ENCODE measurements at places on chromosomes 7 and 10.
A peak's percentile ranks its signal among the peaks of the same experiment; 100 is the strongest.

DNA sequence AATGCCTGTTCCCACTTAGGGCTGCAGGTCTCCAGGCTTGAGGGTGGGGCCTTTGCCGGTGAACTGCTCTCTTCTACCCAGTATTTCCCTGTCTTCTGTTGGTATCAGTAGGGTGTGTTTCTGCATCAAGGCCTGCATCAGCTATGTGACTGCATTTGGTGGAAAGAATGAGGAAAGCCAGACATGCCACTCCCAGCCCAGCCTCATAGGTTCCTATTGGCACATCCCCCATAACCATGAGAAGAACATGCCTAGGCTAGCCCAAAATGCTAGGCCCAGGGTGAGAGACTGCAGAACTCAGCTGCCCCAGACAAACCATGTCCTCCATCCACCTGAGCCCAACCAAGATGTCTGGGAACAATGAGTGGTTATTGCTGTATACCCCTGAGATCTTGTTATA, 380.3 kb upstream of the ADARB2 start:
- DNase-seq: no peak

- DNase-seq: no peak
Measured at GRCh38 chr10:3740157-3740871, 44.7 kb downstream of the KLF6 start.

DNA sequence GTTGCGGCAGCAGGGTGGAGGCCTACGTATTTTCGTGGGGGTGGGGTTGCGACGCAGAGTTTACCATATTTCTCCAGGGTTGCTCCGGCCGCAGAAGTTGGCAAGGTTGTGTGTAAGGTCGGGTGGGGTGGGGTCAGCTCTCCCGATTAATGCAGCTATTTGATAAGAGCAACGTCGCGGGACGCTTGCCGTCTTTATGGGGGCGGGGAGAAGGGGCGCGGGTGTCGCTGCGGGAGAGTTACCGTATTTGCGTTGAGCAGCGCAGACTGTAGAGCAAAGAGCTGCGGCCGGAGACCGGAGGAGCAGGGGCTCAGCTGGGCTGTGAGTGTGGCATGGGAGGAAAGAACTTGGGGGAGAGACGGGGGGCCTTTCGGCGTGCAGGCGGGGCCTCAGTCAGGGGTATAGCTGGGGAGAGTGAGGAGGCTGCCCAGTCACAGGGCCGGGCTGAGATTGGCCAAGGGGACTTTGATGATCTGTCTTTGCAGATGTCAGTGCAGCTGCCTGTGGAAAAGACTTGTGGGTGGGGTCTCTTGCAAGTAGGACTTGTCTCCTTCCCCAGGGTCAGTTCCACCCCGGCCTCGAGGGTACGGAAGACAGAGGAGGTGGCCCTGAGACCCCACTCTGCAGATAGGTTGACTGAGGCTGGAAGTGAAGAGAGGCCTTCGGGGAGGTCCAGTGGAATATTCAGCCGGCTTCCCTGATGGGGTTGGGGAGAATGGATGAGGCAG, 26.6 kb downstream of the ZNF775 start:
- no peak for DNase-seq

DNA sequence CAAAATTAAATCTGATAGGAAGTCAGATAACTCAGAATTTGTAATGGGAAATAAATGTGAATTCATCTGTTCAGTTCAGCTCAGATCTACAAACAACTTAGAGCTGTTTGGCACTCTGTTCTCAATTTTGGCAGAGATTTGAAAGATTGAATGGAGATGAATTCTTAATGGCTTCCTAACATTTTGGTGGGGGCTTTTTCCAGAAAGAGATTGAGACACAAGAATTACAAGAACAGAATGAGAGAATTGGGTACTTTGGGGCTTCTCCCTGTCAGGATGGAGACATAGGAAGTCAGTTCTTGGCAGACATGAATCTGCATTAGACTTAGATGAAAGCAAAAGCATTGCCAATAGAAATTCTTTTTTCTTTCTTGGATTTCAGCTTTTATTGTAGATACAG, 39.0 kb upstream of the PTPRZ1 start:
- no peak for DNase-seq

GRCh38 chr7:5232485-5232837, 42.4 kb downstream of the WIPI2 start:
- DNase-seq: no peak

GRCh38 chr7:128904381-128905197, 5.9 kb downstream of the KCP start:
- DNase-seq: no peak

DNA sequence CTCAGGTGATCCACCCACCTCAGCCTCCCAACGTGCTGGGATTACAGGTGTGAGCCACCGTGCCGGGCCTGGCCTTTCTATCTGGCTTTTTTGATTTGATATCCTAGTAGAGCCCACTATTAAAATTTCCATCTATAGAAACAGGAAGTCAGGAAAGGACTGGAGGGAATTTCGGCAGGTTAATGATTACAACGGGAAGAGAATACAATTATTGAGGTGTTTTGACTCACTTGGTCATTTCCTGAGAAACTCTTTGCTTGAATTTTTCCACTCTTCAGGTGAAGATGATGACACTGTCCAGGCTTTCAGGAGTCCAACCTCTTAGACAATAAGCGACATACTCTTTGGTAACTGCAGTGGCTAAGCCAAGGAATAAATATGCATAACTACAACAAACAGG, 1.1 kb upstream of the MKLN1 start:
- DNase-seq: no peak

- no peak for DNase-seq
Measured at GRCh38 chr10:112816891-112817290, 133.2 kb upstream of the TCF7L2 start.

- DNase-seq: no peak
Measured at GRCh38 chr7:7751243-7752092, 33.1 kb upstream of the RPA3 start.

DNA sequence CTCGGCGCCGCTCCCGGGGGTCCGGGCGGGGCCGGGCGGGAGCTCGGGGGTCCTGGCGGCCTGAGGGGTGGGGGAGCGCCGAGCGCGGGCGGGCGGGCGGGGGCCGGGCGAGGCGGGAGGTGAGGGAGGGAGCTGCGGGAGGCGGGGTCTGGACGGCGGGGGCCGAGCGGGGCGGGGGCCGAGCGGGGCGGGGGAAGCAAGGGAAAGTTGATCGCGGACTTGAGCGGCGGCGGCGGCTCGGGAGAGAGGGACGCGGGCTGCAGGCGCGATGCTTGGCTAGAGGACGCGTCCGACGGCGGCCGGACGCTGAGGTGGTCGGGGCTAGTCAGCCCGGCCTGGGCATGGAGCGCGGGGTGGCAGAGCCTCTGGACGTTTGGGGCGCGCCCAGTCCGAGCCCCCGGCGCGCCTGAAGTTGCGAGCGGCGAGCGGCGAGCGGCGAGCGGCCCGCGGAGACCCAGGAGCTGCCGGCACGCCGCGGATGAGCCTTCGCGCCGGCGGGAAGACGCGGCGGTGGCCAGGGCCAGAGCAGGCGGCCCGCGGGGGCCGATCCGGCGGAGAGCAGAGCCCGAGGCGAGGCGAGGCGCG, at the start of gene CDH23:
Gene CDH23, plus strand, starts transcription at position 210 of the 585 bp plus-strand sequence. CDS start 42,912 bp downstream, outside the sequence.
- DNase-seq: no peak

DNA sequence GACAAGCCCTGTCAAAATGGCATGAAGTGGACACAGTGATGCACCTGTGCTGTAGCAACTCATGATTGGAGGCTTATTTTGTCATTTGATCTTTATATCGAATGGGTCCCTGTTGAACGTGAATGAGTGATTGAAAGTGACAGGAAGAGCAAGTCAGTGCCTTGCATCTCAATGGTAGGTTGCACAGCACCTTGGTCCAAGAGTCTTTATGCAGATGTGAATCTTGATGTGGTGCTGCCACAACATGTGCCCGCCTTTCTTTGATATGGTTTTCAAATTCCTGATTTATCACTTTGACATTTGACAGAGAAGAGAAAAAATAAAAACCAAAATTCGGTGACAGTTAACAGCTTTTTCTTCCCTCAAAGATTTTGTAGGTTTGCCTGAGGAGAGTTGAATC, 1182.4 kb downstream of the DNAJB9 start:
- DNase-seq: no peak

DNA sequence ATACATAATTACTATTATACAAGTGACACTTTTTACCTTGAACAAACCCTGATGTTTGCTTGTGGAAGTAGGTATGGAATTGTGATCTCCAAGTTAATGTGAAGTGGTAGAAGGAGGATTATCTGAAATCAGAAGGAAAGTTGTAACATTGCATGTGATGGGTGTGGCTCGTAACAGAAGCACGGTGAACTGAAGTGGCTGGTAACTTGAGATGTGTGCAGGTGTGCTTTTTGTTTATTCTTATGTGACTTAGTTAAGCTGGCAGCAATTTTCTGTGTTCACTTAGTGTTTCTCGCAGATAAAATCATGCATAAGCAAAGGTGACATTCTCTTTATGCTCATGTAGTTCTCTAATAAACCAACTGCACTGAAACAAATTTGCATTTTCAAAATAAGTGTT, 82.3 kb downstream of the ZEB1 start:
- peak; percentile 7 for DNase-seq

GRCh38 chr10:51821045-51821444, 121.7 kb upstream of the CSTF2T start:
- DNase-seq: no peak

DNA sequence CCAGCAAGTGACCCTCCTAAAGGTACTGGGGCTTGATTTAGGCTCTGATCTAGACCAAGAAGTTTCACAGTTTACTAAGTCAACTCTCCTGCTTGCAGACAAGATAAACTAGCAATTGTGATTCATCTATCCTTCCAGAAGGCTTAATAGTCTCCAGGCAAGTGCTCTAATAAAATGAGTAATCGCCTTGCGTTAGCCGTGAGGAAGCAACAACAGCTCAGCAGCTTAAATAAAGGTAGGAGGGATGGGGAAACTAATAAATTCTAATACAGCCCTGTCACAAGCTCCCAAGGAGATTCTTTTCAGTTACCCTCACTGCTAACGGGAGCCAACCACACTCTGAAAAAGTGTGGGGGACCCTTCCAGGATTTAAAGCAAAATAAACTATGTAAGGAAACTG, 48.4 kb downstream of the FRMD4A start:
- DNase-seq: no peak

DNA sequence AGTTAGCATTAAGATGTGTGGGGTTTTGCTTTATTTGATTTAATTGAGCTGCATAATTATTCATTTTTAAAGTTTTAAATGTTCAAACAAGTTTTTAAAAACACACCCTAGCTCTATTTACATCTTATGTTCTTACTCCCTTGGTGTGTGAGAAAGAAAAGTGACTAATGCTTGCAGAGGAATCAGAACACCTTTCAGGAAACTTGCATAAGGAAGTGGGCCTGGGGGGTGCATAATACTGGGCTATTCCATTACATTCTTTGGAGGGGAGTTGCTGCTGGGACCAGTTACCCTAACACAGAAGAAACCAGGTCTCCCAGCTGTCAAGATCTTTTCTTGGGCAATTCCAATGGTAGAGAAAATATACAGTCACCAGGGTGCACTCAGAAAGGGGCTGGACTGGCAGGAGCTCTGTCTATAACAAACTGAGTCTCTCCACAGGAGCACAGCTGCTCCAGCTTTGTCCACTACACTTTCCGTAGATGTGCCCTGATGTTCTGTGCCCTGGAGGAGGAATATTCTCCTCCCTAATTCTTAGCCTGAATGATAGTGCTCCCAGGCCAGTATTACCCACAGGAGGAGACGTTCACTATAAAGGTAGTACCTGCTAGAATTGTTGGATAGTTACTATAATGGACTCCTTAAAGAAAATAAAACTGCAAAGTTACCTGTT, 304.2 kb downstream of the CDC14C start:
- no peak for DNase-seq

DNA sequence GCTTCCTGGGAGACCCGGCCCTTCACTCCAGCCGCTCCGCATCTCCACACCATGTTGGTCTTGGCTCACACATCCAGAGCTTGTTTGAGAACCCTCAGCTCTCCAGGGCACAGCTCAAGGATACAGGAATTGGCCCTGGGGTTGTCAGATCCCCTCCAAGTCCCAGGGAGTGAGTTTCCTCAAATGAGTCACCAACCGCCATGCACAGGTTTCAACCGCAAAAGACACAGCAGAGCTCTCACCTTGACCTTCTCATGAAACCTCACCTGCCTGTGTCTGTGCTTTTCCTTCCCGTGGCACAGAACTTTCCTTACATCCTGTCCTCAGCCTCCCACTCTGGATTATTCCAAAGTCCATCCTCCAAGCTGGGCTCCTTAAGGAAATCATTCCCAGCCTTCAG, 20.6 kb downstream of the AZGP1 start:
- no peak for DNase-seq

GRCh38 chr7:116552602-116553001, 27.8 kb downstream of the CAV1 start:
- no peak for DNase-seq

All from NCI-H524 treated with DMSO at 0.1 percent for 48 hours (cell line).